ENCODE measurements at places on chromosomes 3 and 15.

GRCh38 chr15:63056829-63057228 lies 14.3 kb downstream of the TPM1 start:
- DNase-seq: no peak

GRCh38 chr3:64332459-64333350 lies 107.4 kb upstream of the PRICKLE2 start:
- DNase-seq: no peak

DNA sequence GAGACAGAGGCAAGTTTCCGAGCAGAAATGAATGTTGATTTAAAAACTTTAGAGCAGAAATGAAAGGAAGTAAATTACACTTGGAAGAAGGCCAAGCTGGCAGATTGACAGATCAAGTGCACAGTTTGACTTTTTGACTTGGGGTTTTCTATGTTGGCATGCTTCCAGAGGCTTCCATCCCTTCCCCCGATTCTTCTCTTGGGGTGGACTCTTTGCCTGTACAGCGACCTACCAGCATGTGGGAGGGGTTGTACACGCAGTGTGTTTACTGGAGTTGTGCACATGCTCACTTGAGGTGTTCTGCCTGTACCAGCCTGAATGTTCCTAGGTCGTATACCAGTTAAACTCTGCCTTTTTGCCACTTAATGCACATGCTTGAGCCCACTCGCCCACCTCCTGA lies 701.5 kb upstream of the GBE1 start:
- DNase-seq: no peak

DNA sequence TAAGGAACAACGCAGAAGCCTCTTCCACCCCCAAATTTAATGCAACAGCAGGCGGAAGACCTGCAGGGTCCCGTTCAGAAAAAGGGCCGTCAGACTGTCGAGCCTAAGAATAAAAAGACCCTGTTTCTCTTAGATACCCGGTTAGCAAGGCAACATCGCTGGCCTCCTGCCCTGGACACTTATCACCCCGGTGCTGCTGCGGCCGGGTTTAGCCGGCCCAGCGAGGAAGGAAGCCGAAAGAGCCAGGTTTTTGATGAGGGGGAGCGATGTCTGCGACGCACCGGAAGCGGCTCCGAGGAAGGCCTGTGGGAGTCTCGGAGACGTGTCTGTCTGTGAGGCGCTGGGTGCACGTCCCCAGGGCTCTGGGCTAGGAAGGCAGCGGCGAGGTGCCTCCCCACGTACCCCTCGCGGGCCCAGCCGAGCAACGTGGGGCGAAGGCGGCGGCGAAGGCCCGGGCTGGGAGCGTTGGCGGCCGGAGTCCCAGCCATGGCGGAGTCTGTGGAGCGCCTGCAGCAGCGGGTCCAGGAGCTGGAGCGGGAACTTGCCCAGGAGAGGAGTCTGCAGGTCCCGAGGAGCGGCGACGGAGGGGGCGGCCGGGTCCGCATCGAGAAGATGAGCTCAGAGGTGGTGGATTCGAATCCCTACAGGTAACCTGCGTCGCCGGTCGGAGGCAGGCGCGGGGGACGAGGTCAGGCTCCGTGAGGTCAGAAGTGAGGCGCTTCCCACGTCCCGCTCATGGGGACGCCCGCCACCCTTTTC lies at the start of gene UBA5:
UBA5 (plus strand) TSS at position 278 of the 759 bp plus-strand sequence; CDS start at position 487, 209 bp downstream.
- peak; percentile 81 for DNase-seq

DNA sequence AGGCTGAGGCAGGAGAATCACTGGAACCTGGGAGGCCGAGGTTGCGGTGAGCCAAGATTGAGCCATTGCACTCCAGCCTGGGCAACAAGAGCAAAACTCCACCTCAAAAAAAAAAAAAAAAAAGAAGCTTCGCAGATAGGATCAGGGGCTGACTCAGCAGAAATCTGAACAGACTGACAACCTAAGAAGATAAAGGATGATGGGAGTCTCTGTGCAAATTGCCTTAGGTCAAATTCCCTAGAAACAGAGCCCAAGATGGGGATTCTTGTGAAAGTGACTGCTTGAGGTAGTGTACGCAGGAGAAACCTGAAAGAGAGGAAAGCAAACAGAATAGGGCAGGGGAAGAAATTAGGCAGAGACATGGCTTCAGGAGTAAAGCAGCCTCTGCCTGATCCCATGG lies 160.8 kb upstream of the LRIG1 start:
- DNase-seq: no peak

GRCh38 chr3:149384167-149384566 lies 6.7 kb upstream of the TM4SF1 start:
- no peak for DNase-seq

GRCh38 chr3:30554317-30554690 lies 52.1 kb upstream of the TGFBR2 start:
- no peak for DNase-seq

- DNase-seq: no peak
Measured at GRCh38 chr3:430186-430585, 233.6 kb downstream of the CHL1 start.

DNA sequence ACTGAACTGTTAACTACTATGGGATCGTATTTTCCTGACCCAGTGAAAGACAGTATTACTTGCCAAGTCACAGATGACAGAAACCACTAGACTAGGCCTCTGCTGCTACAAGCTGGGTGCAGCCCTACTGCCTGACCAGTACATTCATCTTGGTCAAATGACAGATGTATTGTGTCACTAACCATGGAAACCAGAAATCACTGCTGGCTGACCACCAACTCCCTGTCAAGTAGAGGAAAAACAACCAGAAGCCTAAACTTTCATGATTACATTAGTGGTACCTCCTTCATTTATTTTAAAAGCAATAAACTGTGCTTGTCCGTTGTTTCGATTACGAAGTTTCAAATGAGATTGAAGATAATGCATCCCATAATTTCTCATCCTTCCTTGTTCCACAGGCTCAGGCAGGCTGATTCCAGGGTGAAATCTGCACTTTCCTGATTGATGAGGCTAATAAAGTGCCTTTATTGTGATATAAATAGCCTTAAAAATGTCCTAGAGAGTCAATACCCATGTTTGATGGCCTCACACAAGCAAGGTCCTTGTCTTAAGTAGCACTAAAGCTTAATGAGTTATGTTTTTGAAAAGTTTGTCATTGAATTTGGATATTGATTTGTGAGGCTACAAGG lies 309.7 kb downstream of the LSAMP start:
- DNase-seq: no peak

- DNase-seq: no peak
Measured at GRCh38 chr3:65714134-65714533, 324.6 kb downstream of the MAGI1 start.

DNA sequence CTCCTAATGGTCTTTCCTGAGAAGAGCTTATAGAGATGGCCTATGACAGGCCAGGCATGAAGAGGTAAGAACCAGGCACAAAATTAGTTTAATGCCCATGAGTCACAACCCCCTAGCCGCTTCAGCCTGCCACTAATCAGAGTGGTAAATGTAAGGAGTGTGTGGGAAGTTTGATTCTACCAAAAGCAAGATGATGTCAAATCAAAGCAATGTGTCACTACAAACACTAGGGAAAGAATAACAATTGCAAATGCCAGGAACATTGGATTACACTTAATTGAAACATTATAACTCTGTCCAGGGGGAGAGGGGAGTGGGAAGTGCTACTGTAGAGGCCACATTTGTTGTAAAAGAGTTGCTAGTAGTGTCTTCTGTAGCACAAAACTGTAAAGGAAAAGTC lies 596.6 kb upstream of the AGTR1 start:
- no peak for DNase-seq

- DNase-seq: peak; percentile 94
Measured at GRCh38 chr3:71444028-71444860, 139.3 kb downstream of the FOXP1 start.

DNA sequence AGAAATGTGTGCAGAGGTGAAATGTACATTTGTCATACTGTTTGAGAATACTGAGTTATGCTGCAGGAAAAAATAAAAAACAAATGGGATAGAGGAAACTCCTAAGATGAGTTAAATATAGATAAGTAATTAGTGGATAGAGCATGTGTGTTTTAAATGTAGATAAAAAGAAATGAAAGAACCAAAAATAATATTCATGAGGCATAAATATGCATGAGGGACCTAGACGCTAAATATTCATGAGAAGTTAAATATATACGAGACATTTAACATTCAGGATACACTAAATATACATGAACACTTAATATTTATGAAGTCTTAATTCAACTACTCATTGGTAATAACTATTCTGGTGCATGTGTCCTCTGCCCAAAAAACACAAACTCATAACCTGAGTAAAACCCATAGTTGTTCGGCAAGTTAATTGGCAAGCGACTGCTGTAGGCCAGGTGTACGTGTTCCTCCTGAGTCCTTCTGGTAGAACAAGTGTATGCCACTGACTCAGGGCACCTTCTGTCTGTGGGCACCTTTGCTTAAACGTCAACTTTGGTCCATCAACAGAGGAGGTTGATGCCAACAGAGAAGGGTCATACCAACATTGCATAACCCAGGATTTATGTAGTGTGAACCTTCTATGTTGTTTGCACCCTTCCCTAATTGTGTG lies 24.5 kb upstream of the DENND6A start:
- no peak for DNase-seq

- peak; percentile 33 for DNase-seq
Measured at GRCh38 chr3:33057320-33058298, 39.3 kb downstream of the GLB1 start.

DNA sequence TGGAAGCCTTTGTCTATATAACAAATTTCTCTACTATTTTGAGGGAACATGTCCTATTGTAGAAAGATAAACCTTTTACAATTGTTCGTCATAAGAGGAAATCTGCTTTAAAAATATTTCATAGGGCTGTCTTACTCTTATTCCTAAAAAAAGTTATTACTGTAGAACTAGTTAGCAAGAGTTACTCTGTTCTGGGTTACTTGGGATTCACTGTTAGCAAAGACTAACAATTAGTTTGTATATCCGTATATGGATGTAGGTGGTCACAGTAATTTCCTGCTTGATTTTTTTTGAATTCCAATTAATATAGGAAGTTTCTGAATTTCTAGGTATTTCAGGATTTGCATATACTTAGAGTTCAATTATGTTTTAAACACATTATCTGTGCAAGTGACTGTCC lies 413.5 kb downstream of the RBMS3 start:
- no peak for DNase-seq

DNA sequence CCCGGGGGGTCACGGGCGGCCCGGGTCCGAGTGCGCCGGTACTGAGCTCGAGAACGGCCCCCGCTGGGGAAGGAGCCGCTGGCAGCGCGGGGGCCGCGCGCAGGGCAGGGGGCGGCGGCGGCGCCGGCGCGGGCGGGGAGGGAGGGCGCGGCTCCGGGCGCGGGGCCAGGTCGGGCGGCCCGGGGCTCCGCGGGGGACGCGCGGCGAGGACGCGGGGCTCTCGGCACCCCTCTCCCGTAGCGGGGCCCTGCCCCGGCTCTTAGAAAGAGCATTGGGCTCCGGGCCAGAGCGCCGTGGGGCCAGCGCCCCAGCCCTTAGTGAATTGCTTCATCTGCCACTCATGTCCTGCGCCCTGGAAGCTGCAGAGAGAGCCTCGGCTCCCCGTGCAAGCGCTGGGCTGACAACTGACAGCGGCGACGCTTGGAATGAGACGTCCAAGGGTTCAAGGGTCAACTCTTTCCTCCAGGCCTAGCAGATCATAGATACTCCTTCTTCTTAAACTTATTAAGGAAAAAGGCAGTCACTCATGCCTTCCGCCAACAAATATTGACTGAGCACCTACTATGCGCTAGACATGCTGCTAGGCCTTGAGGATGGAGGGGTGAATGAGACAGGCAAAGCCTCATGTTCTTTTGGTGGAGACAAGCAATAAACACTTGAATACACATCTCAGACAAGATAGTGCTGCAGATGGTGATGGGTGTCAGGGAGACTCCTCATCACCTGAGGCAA lies 140.8 kb downstream of the SMAD6 start:
- DNase-seq: no peak

DNA sequence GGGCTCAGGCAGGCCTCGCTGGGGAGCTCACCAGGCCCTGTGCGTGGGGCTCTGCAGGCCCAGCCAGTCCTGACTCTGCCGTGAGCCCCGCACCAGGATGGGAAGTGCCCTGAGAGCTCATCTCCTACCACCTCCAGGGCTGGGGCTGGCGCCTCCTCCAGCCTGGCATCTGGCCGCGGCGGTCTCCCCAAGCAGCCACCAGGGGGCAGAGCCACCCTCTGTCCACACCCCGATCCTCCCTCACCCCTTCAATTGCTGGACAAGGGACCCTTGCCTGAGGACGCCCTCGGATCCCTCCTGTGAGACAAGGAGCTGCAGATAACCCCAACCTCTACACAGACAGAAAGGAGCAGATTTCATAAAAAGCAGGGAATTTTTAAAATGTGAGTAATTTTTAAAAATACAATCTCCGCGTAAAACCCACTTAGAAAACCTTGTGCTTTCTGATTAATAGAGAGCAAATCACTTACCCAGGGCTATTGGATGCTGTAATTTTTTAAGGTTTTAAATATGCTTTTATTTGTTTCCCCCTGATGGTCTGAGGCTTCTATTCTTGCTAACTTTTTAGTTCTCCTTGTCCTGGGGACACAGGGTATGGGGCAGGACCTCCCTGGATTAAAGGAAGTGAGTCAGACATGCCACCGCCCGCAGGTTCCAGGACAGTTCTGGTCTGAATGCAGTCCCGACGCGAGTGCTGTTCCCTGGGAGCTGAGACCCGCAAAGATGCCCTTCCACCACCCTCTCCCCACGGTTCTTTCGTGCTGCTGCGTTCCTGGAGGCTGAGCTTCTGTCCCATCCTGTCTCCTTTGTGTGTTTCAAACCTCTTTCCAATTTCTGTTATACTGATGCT lies 52.3 kb upstream of the CHRNA7 start:
- DNase-seq: peak; percentile 50

GRCh38 chr3:130473416-130473815 lies 43.6 kb upstream of the COL6A6 start:
- DNase-seq: no peak

GRCh38 chr15:57159767-57160166 lies 216.5 kb upstream of the CGNL1 start:
- no peak for DNase-seq

- no peak for DNase-seq
Measured at GRCh38 chr3:109033000-109033660, 79.5 kb upstream of the GUCA1C start.

- no peak for DNase-seq
Measured at GRCh38 chr3:127817406-127817841, 4.9 kb downstream of the MGLL start.

- DNase-seq: no peak
Measured at GRCh38 chr3:134334901-134335280, 39.4 kb downstream of the AMOTL2 start.

DNA sequence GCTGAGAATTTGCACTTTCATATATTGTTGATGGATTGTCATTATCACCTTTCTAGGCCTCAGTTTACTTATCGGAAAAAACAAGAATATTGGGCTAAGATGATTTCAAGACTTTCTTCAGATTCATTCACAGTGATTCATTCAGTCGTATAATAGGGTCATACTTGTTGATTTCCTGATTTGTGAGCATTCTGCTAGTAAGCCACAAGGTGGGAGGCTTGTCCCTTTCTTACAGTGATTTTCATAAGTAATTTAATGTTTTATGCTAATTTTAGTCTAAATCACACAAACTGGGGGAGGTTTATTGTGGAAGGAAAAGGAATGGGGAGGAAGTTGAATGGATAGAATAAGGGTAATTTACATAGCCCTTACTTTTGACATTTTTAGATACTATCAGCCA lies 126.8 kb upstream of the GOLGA6L4 start:
- DNase-seq: no peak

- DNase-seq: no peak
Measured at GRCh38 chr15:77335298-77335697, 84.6 kb downstream of the PEAK1 start.

GRCh38 chr3:169792359-169792758 lies 19.2 kb downstream of the MYNN start:
- DNase-seq: no peak

- DNase-seq: no peak
Measured at GRCh38 chr15:63860555-63860954, 26.8 kb upstream of the HERC1 start.

- DNase-seq: no peak
Measured at GRCh38 chr3:33855884-33856546, 57.6 kb downstream of the PDCD6IP start.

- DNase-seq: no peak
Measured at GRCh38 chr3:125394406-125394805, 19.3 kb upstream of the ZNF148 start.

Measured in OCI-LY7 (cell line).